ENCODE measurements at places on chromosomes 2 and 18. TPM values are rescaled to one million over a fixed set of nuclear protein-coding genes. Genes with fewer than 3 reads are reported as not detected.
A peak's percentile ranks its signal among the peaks of the same experiment; 100 is the strongest.

- H3K36me3 ChIP-seq, result no peaks in the 10 kb centered on the region
- peaks cover 11% of the 10 kb centered on the region for H3K27me3 ChIP-seq
- DNase-seq, result peak; percentile 69
- H3K4me3 ChIP-seq, result peak within 1 kb of the TSS; percentile 59
- peak within 1 kb of the TSS; percentile 71 for H3K27ac ChIP-seq
Observed at GRCh38 chr18:5543773-5544389, at the start of gene EPB41L3. Gene EPB41L3 (minus strand): TSS chr18:5543997. CDS start chr18:5489183, 54,814 bp downstream.

DNA sequence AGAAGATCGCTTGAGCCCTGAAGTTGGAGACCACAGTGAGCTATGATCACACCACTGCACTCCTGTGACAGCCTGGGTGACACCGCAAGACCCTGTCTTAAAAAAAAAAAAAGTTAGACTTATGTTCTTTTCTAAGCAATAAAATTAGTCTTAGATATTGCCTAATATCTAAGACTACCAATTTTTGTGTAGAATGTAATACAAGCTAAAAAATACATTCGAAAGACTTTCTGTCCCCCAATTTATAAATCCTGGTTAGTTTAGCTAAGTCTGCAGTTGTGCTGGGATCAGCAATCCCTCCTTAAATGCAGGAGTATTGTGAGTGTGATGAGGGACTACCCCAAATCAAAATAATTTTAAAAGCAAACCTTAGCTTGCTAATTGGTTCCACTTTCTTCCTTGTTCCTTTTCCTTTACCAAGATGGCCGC is 358 bp upstream of the STAMBP start:
- H3K4me1 ChIP-seq, result peaks cover 21% of the 10 kb centered on the region
- H3K27ac ChIP-seq, result peak overlapping the region; percentile 92
- no peaks in the 10 kb centered on the region for H3K27me3 ChIP-seq
- DNase-seq, result no peak

GRCh38 chr2:162254236-162254871 is 11.1 kb upstream of the FAP start:
- H3K4me1 ChIP-seq, result peaks cover 10% of the 10 kb centered on the region
- H3K4me3 ChIP-seq, result no peak overlapping the region
- H3K27me3 ChIP-seq, result no peaks in the 10 kb centered on the region

GRCh38 chr2:43105586-43106558 is 120.5 kb downstream of the ZFP36L2 start:
- H3K4me3 ChIP-seq, result no peak overlapping the region
- H3K27me3 ChIP-seq, result no peaks in the 10 kb centered on the region
- H3K4me1 ChIP-seq, result peaks cover 76% of the 10 kb centered on the region
- peak; percentile 73 for DNase-seq
- no peaks in the 10 kb centered on the region for H3K36me3 ChIP-seq

DNA sequence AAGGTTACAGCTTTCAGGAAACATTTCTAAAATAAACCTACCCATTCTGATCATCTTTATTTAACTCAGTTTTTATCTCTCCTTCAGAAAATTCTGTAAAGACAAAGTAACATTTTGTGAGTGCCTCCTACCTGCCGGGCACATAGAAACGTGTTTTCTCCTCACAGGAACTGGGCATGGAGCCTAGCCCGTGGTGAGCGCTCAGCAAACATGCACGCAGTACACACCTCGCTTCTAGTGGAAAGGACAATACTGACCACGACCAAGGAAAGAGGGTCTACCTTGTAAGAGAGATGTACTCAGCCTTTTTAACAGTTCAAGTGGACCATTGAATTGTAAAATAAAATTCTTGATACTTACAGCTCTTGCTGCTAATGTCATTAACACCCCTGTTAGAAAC is 24.8 kb upstream of the KIDINS220 start:
- no peaks in the 10 kb centered on the region for H3K27me3 ChIP-seq
- H3K4me1 ChIP-seq, result peaks cover 4% of the 10 kb centered on the region

GRCh38 chr2:36692121-36692520 is 4.4 kb upstream of the VIT start:
- H3K36me3 ChIP-seq, result no peaks in the 10 kb centered on the region
- no peaks in the 10 kb centered on the region for H3K27me3 ChIP-seq
- no peak for DNase-seq
- H3K4me1 ChIP-seq, result no peaks in the 10 kb centered on the region

DNA sequence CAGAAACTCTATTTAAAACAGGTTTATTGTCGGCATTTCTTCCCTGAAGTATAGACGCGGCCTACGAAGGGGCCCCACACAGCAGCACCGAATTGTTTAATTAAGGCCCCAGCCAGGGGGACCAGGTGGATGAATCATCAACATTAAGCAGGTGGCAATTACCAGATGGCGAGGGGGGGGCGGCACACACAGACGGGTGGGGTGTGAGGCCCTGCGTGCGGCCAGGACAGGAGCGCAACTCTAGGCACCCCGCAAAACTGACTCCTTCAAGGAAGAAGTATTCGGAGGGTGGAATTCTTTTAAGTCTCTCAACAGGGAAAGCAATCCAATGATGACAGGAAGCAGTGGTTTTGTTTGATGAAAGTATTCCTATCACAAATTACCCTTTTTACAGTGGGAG is 830.4 kb downstream of the GALR1 start:
- H3K27me3 ChIP-seq, result no peaks in the 10 kb centered on the region
- no peak overlapping the region for H3K27ac ChIP-seq
- no peak for DNase-seq
- no peaks in the 10 kb centered on the region for H3K4me1 ChIP-seq

HOXD4 gene
- 0.97 TPM for total RNA-seq

SLC8A1 gene
- total RNA-seq, result 58.5 TPM

CFC1 gene
- not detected for total RNA-seq

Data from lower lobe of right lung (tissue), 2 donors.